ENCODE measurements at places on chromosomes 1 and 21.

DNA sequence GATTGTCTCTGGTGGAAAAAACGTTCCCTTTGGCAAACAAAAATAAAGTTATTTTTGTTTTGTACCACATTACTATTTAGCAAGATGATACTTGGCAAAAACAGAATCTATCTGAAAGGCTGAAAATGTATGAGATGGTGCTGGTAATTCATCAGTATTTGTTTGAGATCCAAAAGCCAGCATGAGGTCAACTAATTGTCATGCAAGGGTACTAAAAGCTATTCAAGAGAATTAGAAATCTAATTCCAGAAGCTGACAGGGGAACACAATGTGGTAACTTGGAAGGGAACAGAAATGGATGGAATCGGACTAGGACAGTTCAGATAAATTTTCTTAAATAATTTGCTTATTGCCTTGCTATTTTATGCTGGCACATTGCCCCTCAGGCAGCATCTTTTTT, 263.8 kb downstream of the KCNT2 start:
- DNase-seq, result no peak

GRCh38 chr1:192943522-192943921, 115.6 kb downstream of the UCHL5 start:
- no peak for DNase-seq

GRCh38 chr1:24491577-24492360, 10.9 kb upstream of the RCAN3 start:
- DNase-seq, result no peak

- DNase-seq, result no peak
Measured at GRCh38 chr1:60904099-60904851, 178.1 kb upstream of the NFIA start.

GRCh38 chr1:86054396-86054795, 102.2 kb downstream of the COL24A1 start:
- no peak for DNase-seq

DNA sequence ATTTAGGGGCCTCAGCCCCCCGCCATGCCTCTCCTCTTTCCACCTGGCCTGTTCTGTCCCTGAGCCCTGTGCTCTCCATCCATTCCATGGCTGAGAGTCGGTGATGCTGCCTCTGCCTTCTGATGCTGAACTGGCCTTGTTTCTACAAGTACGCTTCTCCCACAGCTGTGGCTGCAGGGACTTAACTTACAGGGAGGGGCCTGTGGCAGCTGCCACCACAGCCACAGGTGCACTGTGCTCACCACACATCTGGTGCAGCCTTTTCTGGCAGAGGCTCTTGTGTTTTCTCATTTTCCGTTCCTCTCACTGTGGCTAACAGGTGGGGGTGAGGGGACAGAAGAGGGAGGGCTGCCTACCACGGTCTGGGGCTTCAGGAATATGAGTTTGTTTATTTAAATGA, 4.2 kb downstream of the FMO1 start:
- DNase-seq, result no peak

DNA sequence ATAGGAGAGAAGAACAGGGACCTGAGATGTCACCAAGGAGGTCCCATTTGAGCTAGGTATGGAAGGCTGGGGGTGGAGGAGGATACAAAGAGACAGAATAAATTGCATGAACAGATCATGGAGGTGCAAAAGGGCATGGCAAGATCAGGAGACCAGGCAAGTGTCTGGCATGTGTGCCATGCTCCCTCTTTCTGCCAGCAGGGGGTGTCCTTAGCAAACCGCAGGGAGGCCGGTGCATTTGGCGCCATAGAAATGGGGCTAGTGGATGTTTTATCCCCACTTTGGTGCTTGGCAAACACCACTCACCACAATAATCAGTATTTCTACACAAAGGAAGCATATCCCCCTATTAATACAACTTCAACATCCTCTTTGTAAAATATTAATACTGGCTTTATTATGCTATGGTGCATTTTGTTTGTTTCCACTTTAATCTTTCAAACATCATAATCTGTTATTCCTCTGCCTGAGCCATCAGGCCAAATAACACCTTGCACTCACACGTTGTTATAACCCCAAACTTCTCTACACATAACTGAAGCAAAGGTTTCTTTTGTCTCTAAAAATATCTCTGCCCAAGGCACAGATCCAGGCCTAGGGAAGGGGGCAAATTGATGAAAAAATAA, 25.9 kb downstream of the S100A6 start:
- peak; percentile 40 for DNase-seq

DNA sequence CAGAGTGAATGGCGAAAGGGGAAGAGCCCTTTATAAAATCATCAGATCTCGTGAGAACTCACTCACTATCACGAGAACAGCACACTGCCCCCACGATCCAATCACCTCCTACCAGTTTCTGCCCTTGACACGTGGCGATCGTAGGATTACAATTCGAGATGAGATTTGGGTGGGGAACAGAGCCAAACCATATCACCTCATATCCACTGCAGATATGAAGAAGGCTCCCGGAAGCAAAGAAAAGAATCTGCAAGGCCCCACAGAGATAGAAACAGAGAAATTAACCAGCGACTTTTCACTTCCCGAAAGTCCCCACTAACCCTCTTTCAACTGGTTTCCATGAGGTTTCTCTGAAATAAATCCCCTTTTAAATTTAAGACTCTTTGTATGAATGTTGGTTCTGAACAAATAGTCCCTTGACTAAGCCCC, 86.2 kb upstream of the IRF2BP2 start:
- DNase-seq, result no peak

DNA sequence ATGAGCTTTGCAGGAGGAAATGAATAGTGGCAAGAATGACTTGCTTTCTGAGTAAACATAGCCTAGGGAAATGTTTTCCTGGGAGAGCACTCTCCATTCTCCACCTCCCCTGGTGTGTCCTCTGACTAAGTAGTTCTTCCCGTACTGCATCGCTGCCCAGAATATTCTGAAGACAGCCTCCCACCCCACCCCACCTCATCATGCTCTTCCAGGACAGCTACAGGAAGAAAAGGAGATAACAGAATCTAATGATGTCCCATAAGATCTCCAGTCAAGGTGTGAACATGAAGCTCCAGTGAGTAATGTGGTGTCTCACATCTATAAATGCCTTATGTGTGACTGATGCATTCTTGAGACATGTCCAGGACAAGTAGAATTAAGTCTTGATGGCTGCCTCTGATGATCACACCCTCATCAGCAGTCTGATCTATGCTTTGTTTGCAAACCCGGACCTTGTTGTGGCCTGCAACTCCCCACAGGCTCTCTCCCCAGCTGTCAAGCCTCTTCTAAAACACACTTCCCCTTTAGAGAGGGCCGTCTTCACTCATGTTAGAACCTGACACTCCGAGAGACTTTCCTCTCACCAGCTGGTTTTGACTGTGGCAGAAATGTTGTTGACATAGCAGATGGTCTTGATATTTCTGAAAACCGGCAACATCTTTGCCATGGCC, 183.0 kb downstream of the CYYR1 start:
- no peak for DNase-seq

DNA sequence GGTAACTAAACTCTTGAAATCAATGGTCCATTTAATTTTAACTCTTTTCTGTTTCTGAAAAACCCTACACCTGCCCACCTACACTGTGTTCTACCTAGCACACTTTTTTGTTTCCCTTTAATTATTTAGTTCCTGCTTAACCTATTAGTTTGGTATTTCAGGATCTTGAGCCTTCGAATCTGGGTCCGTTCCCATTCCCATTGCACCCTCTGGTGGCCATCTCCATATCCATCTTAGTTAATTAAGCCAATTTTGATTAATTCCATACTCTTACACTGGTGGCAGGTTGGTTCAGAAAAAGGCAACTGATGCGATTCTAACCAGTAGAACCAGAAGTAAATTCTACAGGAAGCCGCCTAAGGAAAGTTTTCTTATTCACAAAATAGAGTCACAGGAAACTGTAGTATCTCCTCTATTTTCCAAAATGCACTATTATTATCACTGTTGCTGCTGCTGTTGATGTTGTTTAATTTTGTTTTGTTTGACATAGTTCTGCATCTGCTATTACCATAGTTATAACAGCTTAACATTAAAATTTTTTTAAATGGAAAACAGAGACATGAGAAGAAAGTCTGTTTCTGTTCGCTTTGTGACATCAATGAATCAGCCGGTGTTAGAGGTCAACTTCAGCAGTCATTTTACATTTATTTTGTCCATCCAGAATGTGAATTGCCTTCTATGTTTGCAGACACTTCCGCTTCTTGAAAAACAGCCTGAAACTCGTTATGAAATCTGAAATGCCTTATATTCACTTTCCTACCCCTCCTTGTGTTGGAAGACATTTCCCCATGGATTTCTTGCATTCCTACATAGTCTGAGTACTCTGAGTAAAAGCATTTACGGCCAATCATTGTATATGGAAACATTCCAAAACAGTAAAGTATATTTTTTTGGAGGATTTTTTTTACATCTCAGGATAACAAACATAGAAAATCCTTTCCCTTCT, 115.5 kb upstream of the NCAM2 start:
- DNase-seq, result no peak

GRCh38 chr1:2181271-2181670, 13.3 kb downstream of the FAAP20 start:
- no peak for DNase-seq

DNA sequence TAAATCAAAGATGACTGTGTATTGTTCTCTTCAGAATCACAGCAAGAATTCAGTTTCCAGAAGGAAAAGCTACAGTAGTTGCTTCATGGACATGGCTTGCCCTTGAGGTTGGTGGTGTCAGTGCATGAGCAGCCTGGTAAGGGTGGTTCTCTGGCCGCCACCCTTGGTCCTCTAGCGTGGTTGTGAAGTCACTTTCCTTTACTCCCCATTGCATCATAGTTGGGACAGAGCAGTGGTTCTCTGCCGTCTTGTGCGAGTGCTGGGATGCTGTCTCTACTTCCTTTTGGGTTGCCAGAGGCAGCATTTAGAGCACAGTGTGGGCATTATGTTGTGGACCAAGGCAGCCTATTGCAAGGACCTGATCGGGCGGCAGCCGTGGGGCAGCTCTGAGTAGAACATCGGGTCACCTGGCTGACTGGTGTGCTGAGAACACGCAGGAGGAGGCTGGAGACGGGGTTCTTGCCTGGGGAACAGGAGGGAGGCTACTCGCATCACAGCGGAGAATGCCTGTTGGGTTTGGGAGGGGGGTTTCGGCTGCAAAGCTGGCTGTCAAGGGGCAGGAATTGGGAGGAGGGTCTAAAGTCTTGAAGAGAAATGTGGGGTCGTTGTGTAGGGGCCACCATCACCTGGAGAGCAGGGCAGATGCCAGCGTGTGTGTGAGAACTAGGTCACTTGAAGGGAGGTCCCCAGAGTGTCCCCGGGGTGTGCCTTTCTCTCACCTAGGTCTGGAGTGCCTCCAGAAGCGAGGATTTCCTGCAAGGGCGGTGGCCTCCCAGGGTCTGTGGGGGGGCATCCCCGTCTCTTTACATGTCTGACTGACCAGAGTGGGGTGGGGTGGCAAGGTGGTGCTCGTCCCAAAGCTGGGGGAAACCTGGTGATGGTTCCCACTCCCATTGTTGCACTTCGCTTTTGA, 6.3 kb downstream of the ARF1 start:
- no peak for DNase-seq

- DNase-seq, result no peak
Measured at GRCh38 chr1:115461526-115461925, 123.5 kb upstream of the NGF start.

- no peak for DNase-seq
Measured at GRCh38 chr21:32364387-32364786, 28.4 kb downstream of the URB1 start.

DNA sequence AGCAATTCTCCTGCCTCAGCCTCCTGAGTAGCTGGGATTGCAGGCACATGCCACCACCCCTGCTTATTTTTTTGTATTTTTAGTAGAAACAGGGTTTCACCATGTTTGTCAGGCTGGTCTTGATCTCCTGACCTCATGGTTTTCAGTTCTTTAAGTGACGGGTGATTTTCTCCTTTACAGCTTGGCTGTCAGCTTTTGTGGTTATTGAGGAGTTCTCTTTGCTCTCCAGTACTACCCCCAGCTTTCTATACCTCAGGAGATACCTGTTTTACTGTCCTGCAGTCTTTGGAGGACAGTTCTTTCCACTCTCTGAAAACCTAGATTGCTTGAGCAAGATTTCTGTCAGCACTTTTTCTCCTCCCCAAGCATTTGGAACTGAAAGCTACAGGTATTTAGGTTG, 45.9 kb upstream of the EGLN1 start:
- no peak for DNase-seq

DNA sequence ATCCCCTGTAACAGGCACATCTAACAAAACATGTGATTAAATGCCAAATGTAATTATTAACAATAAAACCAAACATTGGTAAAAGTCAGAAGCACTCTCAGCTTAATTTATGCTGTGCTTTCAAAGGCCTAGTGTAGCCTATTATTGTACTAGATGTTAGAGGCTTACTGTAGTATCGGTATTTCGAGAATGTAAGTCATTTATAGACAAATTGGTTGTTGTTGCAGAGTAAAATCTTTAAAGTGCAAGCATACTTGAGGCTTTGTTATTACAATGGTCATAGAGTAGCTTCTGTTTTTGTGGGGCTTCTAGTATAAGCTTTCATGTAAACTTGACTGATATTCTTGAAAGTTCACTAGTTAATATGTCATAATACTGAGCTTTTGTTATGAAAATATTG, 965.8 kb downstream of the PLA2G4A start:
- no peak for DNase-seq

GRCh38 chr1:112063781-112064728, 74.6 kb upstream of the KCND3 start:
- DNase-seq, result no peak

DNA sequence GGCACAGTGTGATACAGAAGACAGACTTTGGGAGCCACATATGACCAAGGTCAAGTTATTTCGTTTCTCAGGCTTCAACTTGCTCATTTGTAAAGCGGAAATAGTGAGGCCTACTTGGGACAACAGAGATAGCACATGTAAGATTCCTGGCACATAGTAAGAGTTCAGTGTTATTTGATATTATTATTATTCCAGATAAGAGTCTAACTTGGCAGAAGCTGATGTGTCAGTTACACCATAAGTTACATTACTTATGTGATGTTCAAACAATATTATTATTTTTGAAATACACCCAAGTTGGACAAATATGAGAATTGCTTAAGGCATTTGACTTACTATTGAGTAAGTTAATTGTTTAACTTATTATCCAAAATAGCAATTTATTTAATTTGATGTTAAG, 10.2 kb upstream of the CYP4X1 start:
- no peak for DNase-seq
